ENCODE measurements at places on chromosomes 3 and 15.

DNA sequence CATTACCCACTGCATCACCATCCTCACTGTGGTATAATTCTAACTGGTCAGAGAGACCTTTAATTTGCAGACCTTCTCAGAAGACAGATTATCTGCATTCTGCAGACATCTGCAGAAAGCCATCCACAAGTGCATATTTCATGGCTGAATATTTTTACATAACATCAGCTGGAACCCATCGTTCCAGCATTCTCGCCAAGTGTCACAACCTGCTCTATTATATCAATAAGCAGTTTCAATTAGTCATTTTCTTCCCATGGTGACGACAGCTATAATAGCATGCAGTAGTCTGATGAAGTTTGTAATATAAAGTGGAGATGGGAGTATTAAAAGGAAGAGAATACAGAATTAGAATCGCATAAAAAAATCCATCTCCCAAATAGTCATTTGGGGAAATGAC, 334.7 kb downstream of the FHIT start:
- DNase-seq, result no peak

DNA sequence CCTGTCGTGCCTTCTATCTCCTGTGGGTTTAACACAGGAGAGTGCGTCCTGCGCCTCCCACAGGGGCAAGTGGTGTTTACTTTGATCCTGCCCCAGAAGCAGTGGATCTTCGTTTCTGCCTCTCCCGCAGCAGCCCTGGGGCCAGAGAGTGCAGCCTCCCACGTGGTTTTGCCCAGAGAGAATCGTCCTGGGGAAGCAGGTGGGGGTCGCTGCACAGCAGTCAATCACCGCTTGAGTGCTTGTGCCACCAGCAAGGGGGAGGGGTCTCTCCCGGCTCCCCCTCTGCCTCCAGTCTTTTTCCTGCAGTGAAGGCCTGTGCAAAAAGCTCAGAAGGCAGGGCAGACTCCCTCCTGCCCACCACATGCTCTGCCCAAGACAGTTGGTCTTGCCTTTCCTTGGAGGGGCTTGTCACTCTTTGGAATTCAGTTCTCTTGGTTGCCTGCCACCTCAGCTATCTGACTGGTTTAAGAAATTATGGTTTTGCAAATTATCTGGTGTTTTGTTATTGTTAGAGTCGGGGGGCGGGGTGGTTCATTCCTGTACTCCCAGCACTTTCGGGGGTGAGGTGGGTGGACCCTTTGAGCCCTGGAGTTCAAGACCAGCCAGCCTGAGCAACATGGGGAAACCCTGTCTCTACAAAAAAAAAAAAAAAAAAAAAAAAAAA, 26.9 kb downstream of the STOML1 start:
- DNase-seq, result no peak

- no peak for DNase-seq
Measured at GRCh38 chr3:72380711-72381493, 467.3 kb downstream of the SHQ1 start.

- DNase-seq, result no peak
Measured at GRCh38 chr3:138477120-138477519, 42.7 kb downstream of the ESYT3 start.

GRCh38 chr3:170520996-170521395, 64.9 kb downstream of the SLC7A14 start:
- no peak for DNase-seq

- DNase-seq, result no peak
Measured at GRCh38 chr3:13235079-13235478, 161.8 kb upstream of the IQSEC1 start.

GRCh38 chr3:116226266-116226665, 219.0 kb downstream of the LSAMP start:
- DNase-seq, result no peak

DNA sequence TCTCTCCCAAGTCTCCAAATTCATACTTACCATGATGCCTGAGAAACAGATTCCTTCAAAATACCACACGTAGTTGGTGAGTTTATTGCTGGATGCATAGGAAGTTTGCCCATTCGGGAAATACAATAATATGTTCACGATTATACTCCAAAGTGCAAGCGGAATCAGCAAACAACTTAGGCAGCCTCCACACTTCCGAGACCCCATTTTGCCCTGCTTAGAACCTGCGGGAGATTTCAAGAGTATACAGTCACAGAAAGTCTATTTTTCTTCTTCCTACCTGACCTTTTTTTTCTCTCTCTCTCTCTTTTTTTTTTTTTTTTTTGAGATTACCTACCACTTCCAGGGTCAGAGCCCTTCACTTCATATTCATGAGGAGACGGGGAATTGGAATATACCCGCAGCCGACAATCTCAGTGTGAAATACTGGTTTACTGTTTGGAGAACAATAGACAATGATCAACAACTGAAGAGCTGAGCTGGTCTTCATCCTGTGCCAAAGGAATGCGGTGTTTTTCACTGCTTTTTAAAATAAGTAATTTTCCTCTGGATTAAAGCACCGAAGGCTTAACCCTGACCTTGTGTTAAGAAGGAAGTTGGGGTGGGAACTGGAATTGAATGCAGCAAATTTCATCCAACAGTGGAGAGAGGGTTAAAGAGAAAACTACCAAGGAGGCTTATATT, at the start of gene TM4SF18:
TM4SF18 (minus strand) TSS at position 461 of the 684 bp plus-strand sequence; CDS start at position 207, 254 bp downstream.
- DNase-seq, result no peak

- DNase-seq, result no peak
Measured at GRCh38 chr3:58683466-58683865, 16.9 kb upstream of the FAM3D start.

- DNase-seq, result peak; percentile 18
Measured at GRCh38 chr3:44076221-44076829, 165.4 kb upstream of the TOPAZ1 start.

DNA sequence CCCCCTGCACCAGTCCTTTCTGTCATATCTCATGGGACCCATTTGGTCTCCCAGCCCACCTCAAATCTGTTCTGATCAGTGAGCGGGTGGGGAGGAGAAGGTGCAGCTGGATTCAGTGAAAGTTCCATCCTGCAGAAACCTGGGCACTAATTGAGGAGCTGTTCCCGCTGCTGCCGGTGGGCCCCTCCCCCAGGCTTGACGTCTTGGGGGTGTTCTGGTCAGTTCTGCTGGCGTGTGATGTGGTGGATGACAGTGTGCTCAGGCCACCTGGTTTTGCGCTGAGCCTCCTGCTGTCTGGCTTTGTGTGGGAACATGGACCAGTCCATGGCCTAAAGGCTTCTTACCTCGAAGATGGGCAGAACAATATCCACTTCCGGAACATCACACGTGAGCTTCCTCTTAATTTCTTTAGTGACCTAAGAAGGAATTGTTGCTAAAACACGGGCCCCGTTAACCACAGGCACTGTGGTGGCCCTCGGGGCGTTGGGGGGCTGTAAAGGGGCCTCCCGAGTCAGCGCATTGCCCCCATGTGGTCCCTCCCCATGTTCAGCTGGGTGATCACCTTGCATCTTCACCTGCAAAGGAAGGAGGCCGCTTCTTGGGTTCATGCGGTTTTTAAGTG, 59.7 kb downstream of the RGMA start:
- no peak for DNase-seq

- DNase-seq, result no peak
Measured at GRCh38 chr15:37034835-37035748, 65.3 kb downstream of the MEIS2 start.

DNA sequence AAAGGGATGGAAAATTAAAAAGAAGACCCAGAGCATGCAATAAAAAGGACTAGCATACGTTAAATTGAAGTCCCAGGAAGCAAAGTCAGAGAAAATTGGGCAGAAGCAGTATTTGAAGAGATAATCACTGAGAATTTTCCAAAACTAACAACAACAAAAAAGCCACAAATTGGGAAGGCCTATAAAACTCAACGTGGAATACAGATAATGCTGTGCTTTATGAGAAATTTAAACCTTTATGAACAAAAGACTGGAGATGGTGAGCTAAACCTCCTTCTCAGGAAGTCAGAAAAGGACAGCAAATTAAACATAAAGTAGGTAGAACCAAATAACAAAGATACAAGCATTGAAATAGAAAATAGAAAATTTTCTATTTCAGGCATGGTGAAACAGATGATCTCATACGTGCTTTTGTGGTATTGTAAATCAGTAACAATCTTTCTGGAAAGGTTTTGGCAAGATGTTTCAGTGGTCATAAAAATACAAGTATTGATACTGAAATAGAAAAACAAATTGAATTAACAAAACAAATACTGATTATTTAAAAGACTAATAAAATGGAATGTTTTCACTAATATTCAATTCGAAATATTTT, 55.6 kb downstream of the LYSMD4 start:
- no peak for DNase-seq

DNA sequence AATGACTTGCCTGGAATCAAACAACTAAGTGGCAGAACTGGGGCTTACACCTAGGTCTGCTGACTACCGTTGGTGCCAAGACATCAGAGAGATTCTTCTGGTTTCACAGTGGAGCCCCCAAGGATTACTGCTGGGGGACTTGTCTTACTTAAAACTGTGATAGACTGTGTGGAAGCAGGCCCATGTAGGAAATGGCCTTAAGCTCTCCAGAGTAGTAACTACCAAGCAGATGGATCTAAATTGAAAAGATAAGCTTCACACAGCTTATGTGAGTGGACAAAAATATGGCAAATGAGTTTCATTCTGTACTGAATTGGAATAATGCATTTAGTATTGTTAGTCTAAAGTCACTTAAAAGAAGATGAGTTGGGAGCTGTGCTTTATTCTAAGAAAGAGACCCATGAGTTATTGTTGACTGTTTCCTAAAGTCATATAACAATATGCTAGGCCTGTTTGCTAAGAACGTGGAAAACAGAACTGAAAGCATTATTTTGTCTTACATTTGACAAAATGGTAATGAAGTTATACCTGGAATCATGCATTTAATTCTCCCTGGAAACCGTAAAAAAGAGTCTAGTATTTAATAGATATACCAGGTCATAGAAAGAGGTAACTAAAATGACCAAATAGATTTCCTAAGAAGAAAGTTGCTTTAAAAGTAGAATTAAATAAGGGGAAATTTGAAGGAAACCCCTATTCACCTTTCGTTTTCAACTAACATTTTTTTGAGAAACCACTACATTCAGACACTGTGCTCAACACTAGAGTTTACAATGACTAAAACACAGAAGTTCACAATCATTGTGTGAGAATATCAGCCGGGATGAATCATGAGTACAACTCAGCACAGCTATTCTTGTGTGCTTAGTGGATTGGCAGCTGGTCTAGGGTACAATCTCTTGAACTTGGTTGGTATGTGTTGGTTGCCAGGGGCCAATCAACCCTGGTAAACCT, 13.0 kb upstream of the MAPK6 start:
- no peak for DNase-seq

DNA sequence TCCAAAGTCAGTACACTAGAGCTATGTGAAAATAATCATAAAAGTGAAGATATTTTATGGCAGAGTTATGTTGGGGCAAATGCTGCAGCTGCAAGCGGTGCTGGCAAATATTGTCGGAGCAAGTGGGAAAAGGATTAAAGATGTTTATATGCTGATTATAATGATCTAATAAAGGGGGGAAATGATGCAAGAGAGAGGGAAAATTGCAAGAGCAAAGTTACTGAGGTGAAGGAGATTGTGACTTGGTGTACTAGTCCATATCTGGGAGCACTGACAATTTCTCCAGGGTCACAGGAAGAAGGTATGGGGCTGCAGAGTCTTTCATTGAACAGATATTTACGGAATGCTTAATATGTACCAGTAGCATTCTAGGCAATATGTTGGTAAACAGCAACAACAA, 45.8 kb downstream of the OPA1 start:
- no peak for DNase-seq

- DNase-seq, result no peak
Measured at GRCh38 chr3:17014709-17015108, 130.0 kb downstream of the PLCL2 start.

GRCh38 chr15:50977162-50977561, 68.7 kb downstream of the AP4E1 start:
- no peak for DNase-seq

GRCh38 chr3:9032231-9032777, 69.0 kb upstream of the RAD18 start:
- no peak for DNase-seq

GRCh38 chr3:17081520-17081919, 196.8 kb downstream of the PLCL2 start:
- DNase-seq, result no peak

- no peak for DNase-seq
Measured at GRCh38 chr3:128491691-128491940, 1.4 kb downstream of the GATA2 start.

- no peak for DNase-seq
Measured at GRCh38 chr3:64741341-64741740, 53.5 kb upstream of the ADAMTS9 start.

DNA sequence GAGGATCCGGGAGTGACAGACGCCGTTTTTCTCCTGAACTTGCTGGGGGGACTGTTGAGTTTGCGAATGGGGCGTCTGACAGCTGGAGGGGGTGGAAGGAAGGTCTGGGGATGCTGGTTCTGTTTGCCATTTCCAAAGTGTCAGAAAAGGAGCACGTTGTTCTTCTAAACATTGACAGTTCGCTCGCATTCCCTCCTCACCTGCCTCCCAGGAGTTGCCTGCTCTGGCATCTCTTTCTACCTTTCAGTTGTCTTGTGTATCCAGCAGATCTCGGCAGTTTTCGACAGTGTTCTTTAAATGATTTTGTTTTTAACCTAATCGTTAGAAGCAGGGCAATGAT, 829 bp downstream of the SELENOT start:
- peak; percentile 49 for DNase-seq

DNA sequence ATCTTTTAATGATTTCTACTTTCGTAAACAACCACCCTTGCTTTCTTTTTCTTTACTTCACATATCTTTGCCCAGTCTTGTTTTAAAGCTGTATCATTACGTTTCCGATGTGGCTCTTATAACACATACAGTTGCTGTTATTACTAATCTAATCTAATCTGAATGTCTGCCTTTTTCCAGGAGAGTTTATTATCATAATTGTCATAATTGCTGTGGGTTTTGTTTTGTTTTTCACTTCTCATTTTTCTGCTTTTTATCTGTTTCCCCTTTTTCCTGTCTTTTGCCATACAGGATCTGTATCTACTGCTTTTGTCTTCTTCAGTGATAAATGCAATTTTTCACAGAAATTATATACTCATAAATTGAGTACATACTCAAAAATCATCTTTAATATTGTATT, 24.9 kb downstream of the HACL1 start:
- no peak for DNase-seq

DNA sequence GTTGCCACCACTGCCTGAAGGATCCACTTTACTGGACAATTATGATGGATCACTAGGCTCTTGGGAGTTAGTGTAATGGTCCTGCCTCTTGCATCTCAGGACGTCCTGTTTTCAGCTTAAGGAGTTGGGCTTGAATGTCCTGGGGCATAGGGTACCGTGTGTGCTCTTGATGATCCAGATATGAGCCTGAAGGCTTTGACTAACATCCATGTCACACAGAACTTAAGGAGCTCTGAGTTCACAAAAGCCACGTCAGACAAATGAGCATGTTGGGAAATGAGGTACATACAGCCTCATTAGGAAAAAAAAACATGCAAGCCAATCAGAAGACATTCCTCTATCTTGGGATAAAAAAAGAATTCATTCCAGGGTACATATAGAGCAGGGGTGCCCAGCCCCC, 40.8 kb downstream of the CA12 start:
- no peak for DNase-seq

- no peak for DNase-seq
Measured at GRCh38 chr3:37163262-37164015, 10.9 kb downstream of the LRRFIP2 start.

All from NCI-H1105 (cell line).